Ovary (tissue), 10 donors: ENCODE measurements at places on chromosomes 2 and 18. TPM values are rescaled to one million over a fixed set of nuclear protein-coding genes. Genes with fewer than 3 reads are reported as not detected.

Gene DLGAP1
- 2.8 TPM for total RNA-seq

Gene ANKRD53
- 5.7 TPM for total RNA-seq

Gene LIMS3
- total RNA-seq: 4.2 TPM

Gene SNED1
- total RNA-seq: 52.9 TPM

Gene MARCO
- 6.0 TPM for total RNA-seq

Gene PLGLB1
- 1.6 TPM for total RNA-seq

Gene TMEM178A
- 3.1 TPM for total RNA-seq

Gene ANTXR1
- 152 TPM for total RNA-seq

Gene CXCR1
- total RNA-seq: not detected

Gene GRB14
- 33.6 TPM for total RNA-seq

Gene C2orf72
- total RNA-seq: not detected

Gene IL1RL2
- total RNA-seq: 2.0 TPM

Gene SGO2
- 2.1 TPM for total RNA-seq

Gene ABCB11
- total RNA-seq: 0.03 TPM

Gene CPS1
- total RNA-seq: 8.7 TPM

Gene MPV17
- total RNA-seq: 47.0 TPM

Gene ANKRD30BL
- 1.3 TPM for total RNA-seq

Gene CYRIA
- total RNA-seq: 13.2 TPM

Gene USP40
- 24.4 TPM for total RNA-seq

Gene SLC66A3
- 76.2 TPM for total RNA-seq

Gene LAMA3
- 15.9 TPM for total RNA-seq

Gene ALLC
- total RNA-seq: not detected

Gene REG1A
- total RNA-seq: 16.9 TPM

Gene FTCDNL1
- 2.3 TPM for total RNA-seq

Gene CHRNG
- total RNA-seq: not detected
